AG04449 (cell line): ENCODE measurements at places on chromosomes 7 and 10.

DNA sequence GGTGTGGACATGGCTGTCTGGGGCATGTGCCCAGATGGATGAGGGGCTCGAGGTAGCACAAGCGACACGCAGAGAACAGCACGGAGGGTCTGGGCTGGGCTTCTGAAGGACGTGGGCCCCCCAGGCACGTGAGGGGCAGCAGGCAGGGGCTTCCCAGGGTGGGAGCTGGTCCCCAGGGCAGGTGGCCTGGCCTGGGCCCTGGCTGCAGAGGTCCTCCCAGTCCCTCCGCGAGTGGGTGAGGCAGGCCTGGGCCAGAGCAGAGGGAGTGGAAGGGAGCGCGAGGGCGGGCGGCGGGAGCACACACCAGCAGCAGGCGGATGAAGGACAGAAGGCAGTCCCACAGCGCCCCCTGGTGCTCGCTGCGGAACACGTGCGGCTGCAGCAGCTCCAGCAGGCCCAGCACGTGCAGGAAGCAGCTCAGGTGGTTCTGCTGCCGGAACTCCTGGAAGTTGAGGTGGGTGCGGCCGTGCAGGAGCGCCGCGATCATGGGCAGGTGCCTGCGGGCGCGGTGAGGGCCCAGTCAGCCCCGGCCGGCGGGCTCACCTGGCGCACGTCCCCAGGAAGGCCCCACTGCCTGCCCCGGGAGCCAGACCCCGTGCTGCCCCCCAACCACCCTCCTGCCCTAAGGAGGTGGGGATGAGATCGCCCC lies 14.7 kb upstream of the MICALL2 start:
- no peak for DNase-seq

- DNase-seq, result peak; percentile 59
Measured at GRCh38 chr7:150428671-150429451, 21.6 kb upstream of the GIMAP8 start.

- no peak for DNase-seq
Measured at GRCh38 chr10:33142295-33142694, 184.3 kb upstream of the ITGB1 start.

GRCh38 chr10:96971324-96971723 lies 139.2 kb downstream of the LCOR start:
- DNase-seq, result no peak

DNA sequence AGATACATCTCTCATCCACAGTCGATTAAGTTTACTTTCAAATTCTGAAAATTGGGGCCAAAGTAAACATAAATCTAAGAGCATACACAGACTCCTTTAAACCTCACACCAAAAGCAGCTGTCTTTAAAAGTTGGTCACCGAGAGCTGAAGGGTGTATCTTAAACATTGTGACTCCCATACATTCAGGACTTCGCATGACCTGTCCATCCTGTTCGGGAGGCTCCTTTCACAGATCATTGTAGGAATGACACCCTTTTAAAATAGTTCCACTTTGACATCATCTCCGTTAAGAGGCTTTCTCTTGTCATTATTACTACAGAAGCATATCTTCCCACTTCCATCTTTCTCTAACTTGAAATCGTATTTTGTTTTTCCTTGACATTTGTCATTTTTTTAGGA lies 440.0 kb downstream of the DNAJB9 start:
- no peak for DNase-seq

GRCh38 chr10:84088626-84089025 lies 50.7 kb upstream of the GHITM start:
- no peak for DNase-seq

- DNase-seq, result no peak
Measured at GRCh38 chr7:151509670-151510333, 9.9 kb downstream of the RHEB start.
